ENCODE measurements at places on chromosomes 5 and 9.

DNA sequence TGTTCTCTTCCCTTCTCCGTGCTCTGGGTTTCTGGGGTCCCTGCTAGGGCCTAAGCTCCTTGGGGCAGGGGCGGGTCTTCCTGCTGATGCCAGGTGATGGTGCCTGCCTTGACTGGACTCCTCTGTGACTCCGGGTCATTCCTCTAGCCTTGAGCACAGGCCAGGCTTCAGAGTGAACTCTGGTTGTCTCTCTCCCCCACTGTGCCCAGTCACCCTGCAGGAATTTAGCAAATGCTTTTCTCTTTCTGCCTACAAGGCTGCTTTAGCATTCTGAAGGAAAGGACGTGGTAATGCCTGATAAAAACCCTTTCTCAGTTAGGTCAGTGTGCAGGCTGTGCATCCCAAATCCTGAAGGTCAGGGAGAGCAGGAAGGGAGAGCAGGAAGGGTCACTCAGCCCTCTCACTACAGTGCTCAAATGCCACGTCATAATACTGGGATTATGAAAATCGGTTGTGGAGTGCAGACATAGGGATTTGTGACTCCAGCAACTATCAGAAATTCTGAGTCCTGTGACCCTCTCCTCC is 2.7 kb downstream of the CXCL14 start:
- no peak for DNase-seq

- no peak for DNase-seq
Measured at GRCh38 chr9:107569174-107569573, 79.6 kb upstream of the KLF4 start.

DNA sequence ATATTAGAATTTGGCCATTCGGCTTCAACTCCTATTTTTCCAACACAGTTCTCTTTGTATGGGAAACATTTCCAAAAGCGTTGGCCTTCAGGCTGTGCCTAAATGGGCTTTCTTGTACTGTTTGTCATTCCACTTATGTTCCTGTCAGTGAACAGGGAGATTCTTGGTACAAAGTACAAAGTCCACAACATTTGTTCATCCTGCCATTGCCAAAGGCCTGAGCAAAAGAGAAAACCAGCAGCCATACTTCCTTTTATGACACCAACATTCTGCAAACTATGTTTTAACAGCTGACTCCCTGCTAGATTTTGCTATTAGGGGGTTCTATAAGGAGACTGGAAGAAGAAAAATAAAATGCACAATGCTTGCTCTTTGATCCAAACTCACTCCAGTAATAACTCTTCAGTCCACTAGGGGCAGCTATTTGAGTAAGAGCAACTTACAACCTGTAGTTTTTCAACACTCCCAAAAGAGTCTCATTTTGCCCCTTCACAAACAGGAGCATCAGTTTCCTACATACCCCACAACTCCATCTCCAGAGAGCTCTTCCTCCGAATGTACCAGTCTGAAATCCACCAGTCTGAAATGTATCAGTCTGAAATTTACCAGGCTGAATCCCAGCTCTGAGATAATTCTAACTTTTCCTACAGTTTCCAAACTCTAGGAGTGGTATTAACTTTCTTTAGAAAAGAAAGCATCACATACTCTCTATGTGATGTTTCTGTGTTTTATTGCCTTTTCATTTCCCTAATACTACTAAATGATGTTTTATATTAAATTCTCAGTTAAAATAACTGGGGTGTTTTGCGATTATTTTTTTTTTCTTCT is 693.8 kb downstream of the DNAH5 start:
- DNase-seq, result no peak

GRCh38 chr5:168334280-168334679 is 42.8 kb downstream of the WWC1 start:
- DNase-seq, result no peak

DNA sequence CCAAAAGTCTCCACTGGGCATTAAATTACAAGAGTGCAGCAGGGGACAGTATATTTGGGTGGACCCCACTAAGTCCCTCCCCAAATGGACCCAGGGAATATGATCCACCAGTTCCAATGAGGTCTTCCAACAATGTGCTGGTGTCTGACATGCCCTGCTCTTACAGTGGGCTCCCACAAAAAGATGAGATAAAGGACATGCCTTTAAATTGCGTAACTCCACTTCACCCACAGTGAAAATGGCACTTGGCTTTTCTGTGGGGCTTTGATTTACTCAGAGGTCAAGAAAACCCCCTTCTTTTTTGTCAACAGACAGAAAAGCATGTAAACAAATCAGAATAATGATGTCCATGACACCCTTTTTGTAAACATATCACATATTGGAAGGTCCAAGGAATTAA is 336.5 kb downstream of the EBF1 start:
- DNase-seq, result no peak

DNA sequence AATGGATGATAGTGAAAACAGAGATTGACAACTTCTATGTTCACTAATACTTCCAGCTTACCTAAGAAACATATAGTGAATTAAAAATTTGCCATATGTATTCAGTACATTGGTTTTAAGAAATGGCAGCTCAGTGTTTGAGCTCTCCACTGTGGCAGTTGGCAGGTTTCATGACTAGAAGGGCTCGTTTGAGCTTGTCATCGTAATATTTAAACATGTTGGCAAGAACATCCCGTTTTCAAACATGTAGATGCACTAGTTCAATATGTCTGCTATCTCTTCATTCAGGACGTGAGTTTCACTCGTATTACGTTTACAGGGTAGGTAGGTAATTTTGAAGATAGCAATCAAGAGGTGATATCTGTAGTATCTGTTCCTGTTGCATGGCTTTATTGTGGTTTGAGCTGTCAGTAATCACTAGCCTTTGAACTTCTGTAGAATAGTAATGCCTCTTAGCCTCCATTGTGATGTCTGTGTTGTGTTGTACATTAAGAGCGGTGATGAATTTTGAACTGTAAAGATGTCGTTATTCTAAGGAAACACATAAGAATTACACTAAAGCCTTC is 74.8 kb downstream of the NLN start:
- no peak for DNase-seq

GRCh38 chr9:111904026-111904425 is 7.4 kb downstream of the UGCG start:
- DNase-seq, result no peak

DNA sequence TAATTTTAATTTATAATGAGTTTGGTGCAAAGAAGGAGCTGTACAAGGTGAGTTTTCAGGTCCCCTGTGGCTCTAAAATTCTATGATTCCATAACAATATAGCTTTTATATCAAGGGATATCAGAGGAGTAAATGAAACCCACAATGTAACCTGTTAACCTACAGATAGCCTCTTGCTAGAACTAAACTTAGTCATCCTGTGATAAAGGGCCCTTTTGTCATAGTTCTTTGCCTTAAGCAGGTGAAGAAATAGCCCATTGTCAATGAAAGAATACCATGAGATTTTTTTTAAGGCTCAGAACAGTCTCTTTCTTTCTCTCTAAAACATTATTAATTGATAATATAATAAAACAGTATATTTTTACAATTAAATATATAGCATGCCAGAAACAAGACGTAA is 127.8 kb downstream of the NFIB start:
- DNase-seq, result no peak

DNA sequence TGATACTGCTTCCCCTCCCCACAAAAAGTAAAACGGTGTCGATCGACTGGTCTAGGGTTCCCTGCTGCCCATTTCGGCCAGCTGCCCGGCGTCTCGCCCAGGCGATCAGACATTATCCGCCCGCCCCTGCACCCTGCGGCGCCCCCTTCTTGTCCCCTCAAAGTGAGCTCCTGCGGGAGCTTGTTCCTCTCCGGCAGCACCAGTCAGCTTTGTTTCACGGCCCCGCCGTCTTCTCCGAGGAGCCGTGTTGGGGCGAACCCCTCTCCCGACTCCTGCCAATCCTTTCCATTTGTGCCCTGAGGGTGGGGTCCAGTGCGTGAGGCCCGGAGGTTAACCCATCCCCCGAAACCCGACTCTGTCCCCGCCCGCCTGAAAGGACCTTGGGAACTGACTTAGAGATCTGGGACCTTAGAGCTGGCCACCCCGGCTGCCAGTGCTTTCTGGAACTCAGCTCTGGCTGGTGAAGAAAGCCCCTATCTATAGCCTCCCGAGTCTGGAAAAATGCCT is 518 bp downstream of the UBE2B start:
- DNase-seq, result peak; percentile 38

- DNase-seq, result no peak
Measured at GRCh38 chr5:53321073-53321472, 159.4 kb upstream of the FST start.

- DNase-seq, result no peak
Measured at GRCh38 chr9:95058795-95059386, 258.6 kb downstream of the FANCC start.

DNA sequence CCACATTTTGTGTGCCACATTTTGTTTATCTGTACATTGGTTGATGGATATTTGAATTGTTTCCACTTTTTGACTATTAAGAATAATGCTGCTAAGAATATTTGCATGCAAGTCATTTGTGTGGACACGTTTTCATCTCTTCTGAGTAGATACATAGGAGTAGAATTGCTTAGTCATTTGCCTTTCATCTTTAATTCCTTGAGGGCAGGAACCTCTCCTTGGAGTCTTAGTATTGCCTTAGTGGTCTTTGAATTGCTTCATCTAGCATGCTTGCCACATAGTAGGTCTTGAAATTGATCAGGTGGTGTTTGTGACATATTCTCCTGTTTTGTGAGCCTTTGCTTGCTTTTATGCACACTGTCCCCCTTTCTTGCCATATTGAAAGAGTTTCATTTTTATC is 128.5 kb downstream of the NR3C1 start:
- DNase-seq, result no peak

GRCh38 chr9:114034196-114034595 is 43.9 kb downstream of the AMBP start:
- no peak for DNase-seq

- DNase-seq, result no peak
Measured at GRCh38 chr5:88882276-88883038, 527 bp downstream of the MEF2C start.

DNA sequence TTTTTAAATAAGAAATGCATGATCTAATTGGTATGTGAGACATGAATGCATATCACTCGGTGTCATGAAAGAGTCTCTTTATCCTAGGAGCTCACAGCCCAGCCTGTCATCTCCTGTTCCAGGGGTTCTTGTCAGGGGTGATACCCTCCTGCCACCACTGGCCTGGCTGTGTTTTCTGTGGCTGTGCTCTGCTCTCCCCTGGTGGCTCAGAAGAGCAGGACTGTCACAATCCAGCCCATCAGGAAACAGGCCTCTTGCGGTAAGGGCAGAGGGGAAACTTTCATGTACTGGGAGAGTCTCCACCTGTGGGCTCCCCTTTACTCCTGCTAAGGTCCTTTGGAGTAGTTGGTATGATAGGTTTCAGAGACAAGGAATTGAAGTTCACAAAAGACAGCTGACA is 240.2 kb upstream of the GLRA1 start:
- DNase-seq, result no peak

DNA sequence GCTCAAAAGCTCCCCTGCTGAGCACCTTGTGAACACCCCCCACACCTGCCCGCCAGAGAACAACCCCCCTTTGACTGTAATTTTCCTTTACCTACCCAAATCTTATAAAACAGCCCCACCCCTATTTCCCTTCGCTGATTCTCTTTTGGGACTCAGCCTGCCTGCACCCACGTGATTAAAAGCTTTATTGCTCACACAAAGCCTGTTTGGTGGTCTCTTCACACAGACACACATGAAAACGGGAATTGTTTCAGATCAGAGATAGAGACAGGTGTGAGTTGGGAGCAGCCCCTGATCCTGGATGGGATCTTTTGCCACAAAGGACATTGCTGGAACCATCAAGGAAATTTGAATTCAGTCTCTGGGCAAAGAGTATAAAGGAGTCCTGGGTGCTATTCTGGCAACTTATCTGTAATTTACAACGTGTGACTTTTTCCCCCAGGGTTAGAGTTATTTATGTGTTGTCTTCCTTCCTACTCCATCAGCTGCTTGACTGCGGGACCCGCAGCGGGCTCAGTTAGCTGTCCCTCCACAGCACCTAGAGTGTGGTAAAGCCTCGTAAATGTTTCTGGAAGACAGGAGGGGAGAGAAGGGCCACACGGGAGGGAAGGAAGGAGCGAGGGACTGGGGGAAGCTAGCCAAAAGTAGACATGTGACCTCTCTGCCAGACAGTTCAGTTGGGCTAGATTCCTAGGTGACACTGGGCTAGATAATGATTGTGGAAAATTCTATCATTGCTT is 437.0 kb downstream of the ZNF608 start:
- DNase-seq, result no peak

DNA sequence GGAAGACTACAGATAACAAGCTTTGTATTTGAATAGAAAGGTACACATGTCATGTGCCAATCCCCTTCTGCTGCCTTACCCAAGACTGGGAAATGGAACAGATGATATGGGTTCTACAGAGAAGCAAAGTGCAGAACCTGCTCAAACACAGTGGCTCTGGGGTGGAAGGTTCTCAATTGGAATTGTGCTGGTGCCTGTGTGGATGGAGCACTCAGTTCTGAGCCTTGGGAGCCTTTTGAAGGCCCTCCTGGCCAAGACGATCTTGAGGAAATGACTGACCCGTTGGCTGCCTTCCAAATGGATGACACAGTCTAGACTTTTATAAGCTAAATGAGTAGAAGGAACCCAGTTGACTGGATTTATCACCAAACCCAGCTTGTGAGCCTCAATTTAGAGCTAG is 4.2 kb upstream of the PRSS3 start:
- no peak for DNase-seq

DNA sequence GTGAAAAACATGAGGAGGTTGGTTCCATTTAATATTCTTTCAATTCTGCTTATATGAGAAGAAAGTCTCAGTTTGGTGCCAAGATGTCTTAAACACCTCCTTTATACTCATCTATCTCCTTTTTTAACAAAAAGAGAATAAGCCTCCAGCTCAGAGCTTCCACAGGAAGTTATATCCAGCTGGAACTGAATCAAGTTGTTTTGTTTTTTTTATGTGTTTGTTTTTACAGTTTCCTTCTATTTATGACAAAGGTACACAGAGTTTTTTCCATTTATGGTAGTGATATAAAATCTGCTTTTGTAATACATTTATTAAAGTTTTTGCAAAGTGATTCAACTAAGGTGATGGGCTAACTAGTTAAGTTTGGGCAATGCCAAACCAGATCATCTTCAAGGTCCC is 10.4 kb downstream of the SPARC start:
- no peak for DNase-seq

GRCh38 chr5:97480313-97480712 is 297.3 kb upstream of the RIOK2 start:
- DNase-seq, result no peak

DNA sequence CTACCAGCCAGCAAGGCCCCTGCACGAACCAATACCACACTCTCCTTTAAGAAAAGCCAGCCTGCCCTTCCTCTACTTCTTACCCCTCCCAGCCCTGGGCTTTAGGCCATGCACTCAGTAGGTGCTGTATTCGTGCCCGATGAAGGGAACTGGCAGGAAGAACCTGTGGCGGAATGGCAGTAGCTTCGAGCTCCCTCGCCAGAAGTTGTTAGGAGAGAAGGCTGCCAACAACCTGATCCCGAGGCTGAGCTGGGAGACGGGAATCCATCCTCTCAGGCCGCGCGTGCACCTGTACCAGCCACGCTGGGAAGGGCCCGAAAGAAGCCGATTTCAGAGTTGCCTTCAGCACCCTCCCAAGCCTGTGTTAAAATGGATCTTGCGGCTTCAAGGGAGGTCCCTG is 45.3 kb upstream of the AKNA start:
- no peak for DNase-seq

- no peak for DNase-seq
Measured at GRCh38 chr9:95381221-95381620, 63.7 kb upstream of the FANCC start.
